ENCODE measurements at places on chromosomes 5 and 9.

- no peak for DNase-seq
Measured at GRCh38 chr5:120532835-120533234, 68.7 kb downstream of the PRR16 start.

DNA sequence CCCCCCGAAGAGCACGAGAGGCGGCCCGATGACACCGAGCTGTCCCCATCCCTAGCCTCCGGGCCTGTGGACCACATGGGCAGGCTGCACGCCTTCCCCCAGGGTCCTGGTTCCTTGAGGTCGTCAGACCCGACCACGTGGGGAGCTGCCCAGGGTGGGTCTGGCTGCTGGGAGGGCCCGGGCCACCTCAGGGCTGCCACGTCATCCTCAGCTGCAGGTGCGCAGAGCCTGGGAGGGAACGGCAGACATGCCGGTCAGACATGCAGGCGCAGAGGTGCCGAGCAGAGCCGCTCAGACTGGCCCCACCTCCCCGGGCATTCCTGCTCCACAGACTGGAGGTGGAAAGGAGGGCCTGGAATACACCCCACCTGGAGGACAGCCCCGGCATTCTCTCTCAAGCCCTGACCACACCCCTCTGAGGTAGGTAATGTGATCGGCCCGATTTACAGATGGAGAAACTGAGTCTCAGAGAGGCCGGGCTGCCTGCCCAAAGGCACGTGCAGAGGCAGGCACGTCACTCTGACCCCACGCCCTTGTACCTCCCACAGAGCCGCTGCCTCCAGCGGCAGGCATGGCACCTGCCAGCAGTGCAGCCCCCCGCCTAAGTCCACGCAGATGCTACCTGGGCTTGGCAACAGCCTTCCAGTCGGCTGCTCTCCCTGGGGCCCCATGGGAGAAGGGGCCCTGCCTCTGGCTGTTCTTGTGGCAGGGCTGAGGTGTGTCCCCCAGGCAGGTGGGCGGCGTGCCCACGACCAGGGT lies 649 bp downstream of the CCDC187 start:
- no peak for DNase-seq

GRCh38 chr5:134603059-134603458 lies 29.6 kb downstream of the SAR1B start:
- no peak for DNase-seq

- DNase-seq = no peak
Measured at GRCh38 chr5:59709846-59710245, 183.7 kb downstream of the PDE4D start.

GRCh38 chr5:58016877-58017276 lies 443.0 kb downstream of the PLK2 start:
- no peak for DNase-seq

- no peak for DNase-seq
Measured at GRCh38 chr5:1282131-1282992, 12.5 kb downstream of the TERT start.

DNA sequence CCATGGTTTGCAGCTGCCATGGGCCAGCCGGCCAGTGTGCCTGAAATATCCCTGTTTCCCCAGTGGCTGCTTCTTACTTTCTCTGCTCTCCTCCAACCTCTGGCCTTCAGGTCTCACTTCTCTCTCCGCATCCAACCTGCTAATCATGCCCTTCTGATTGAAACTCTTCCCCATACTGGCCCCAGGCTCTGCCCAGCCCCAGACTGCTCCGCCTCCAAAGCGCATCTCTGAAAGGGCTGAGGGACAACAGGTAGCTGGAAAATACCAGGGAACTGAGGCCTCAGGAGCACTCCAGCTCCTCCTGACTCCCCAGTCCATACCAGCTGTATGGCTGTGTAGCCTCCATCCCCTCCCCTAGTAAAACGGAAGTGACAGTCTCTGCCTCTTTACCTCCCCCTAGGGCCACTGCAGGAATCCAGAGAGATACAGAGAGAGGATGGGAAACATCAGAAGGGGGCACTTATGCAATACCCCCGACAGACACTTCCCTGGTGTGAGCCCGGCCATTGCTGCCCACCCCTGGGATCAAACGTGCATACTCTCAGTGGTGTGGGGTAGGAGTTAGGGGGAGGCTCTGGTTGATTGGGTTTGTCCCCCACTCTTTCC lies 34.2 kb downstream of the PAX5 start:
- DNase-seq = no peak

GRCh38 chr9:127185181-127185580 lies 62.7 kb upstream of the ANGPTL2 start:
- DNase-seq = no peak

DNA sequence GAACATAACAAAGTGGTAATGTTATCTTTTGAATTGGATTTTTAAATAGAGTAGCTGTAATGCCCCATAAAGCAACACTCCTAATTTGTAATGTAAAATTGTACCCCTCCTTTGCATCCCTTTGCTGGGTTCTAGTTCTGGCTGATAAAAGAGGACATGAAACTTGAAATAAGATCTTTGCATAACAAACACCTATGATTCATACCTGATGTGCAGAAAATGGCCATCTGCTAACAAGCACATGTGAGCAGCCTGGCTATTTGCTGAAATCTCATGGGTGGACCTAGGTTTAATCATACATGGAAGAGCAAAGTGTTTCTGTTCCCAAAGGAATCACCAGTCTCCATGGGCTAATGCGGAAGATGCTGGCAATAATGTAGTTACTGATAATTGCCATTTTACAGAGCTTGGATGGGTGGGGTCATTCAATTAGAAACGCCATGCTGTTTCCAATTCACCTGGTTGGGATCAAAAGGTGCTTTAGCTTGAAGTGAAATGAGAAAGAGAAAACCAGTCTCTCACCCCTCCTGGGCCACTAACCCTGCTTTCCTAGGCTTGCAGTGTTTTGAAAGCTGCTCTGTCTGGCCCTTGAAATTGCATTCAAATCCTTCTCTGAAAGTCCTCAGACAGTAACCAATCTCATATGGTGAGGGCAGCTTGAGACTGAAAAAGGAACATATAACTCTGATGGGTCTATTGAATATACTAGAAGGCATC lies 585.1 kb downstream of the TLE4 start:
- DNase-seq = no peak

DNA sequence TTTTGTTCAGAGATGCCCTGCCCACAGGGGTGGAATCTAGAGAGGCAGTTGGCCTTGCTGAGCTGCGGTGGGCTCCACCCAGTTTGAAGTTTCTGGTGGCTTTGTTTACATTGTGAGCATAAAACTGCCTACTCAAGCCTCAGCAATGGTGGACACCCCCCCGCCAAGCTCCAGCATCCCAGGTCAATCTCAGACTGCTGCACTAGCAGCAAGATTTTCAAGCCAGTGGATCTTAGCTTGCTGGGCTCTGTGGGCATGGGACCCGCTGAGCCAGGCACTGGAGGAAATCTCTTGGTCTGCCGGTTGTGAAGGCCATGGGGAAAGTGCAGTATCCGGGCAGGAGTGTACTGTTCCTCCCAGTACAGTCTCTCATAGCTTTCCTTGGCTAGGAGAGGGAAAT lies 55.5 kb downstream of the MINAR2 start:
- no peak for DNase-seq

DNA sequence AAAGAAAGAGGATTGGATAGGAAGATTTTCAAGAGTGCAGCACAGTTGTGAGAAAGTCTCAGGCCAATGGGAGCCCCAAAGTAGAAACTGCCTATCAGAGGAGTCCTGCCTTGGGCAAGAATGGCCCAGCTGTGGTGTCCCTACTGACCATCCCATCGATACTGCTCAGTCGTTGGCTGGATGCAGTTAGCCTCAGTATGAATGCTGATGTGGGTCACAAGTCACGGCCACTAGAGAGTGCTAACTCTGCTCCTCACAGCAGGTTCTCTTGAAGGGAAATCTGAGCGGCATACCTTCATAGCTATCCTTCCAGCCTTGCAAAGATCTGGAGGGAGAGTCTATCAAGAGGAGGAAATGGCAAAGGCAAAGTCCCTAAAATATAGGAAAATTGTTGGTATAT lies 11.6 kb upstream of the CETN3 start:
- DNase-seq = no peak

GRCh38 chr9:18478501-18479361 lies 4.8 kb downstream of the ADAMTSL1 start:
- no peak for DNase-seq

DNA sequence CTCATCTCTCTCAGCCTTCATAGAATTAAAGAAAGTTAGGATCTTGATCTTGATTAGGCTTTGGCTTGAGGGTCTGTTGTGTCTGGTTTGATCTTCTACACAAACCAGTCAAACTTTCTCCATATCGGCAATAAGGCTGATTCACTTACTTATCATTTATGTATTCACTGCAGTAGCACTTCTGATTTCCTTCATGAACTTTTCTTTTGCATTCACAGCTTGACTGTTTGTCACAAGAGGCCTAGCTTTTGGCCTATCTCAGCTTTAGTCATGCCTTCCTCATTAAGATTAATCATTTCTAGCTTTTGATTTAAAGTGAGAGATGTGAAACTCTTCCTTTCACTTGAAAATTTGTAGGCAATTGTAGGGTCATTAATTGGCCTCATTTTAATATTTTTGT lies 62.8 kb downstream of the SH3RF2 start:
- DNase-seq = no peak

- no peak for DNase-seq
Measured at GRCh38 chr5:149024477-149024876, 38.4 kb downstream of the SH3TC2 start.

DNA sequence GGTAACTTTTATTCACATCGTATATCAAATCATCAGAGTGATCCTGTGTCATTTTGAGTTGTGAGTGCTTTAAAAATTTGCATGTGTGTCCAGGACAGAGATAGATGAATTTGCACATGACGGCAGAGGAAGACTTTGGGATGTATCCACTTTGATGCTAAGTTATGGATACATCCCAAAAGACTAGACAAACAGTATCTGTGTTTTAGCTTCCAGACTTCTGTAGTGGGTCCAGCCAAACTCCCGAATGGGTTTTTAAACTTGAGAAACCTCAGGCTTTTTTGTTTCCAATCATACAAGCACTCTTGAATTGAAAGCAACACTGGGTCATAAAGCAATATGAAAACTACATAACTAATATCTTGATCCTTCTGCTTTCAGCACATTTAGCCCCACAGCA lies 213.8 kb downstream of the C9orf152 start:
- DNase-seq = no peak

GRCh38 chr9:14766299-14766698 lies 43.8 kb upstream of the CER1 start:
- DNase-seq = no peak

DNA sequence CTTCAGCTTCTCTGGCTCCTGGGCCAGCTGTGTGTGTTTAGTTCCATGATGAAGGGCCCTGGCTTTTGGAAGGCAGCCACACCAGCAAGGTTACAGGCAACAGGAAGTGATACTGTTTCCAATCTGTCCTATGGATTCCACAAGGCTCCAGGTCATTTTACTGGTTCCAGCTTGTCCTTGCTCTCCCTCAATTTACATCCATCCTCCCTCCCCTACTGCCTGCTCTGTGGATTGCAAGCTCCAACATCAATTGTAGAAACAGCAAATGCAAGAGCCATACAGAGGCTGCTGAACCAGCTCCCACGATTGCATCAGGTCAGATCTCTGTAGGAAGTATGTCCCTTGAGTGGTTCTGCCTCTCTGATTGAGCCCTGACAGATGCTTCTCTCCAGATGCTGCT lies 409.8 kb downstream of the NTRK2 start:
- no peak for DNase-seq

DNA sequence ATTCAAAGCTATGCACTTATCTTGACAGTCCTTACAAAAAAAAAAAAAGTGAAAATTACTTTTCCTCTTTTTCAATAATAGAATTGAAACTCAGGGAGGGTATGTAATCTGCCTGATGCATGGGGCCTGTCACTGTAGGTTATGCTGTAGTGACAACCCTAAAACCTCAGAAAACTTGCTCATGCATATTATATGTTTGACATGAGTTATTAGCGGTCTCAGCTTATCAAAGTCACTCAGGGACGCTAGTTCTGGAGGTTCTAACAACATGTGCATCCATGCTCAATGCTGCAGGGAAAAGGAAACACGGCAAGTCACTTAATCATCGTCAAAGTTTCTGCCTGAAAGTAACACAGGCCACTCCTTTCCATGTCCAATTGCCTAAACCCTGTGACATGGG lies 78.4 kb upstream of the TMEM252 start:
- DNase-seq = no peak

DNA sequence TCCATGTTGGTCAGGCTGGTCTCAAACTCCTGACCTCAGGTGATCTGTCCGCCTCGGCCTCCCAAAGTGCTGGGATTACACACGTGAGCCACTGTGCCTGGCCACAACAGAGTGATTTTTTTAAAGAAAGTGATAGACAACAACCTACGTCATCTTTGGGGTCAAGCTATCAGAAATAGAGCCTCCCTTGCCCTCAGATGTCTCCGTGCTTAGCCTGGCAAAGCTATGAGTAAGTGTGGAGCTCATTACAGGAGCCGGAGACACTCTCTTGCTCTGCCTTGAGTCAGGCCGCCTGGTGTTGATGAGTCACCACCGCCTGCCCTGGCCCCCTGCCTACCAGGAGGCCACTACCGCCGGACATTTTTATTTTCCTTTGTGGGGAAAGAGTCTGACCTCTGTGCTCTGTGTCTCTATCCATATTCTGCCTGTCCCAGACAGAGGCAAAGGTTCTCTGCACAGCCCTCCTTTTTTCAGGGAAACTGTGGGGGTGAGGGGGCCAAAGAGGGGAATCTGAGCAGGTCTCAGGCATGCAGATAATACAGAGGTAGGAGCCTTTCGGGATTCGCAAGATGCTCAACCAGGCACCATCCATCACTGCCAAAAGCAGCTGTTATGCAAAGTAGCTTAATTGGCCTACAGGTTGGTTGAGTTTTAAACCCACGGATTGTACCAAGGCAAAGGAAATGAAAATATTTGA lies 123.7 kb upstream of the CPEB4 start:
- DNase-seq = no peak

DNA sequence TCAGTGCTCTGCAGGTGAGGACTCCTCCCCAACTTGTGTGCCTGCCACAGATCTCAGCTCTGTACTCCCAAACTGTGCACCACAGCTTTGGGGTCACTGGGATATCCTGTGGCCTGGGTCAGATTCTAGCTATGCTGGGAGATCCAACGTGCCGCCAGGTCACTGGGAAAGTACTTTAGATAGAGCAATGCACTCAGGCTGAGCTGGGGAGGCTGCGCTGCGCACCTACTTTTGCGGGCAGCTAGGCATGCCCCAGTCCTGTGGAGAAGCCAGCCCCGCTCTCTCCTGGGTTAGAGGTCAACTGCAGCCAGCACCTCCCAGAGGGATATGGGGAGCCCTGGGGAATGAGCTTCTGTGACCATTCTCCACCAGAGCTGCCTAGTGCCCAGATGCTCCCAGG lies 552.1 kb upstream of the CDH9 start:
- no peak for DNase-seq

GRCh38 chr5:176624938-176625337 lies 5.4 kb downstream of the SNCB start:
- DNase-seq = no peak

GRCh38 chr5:102090770-102091169 lies 205.3 kb downstream of the SLCO4C1 start:
- no peak for DNase-seq
